Osteoblast (primary cell): ENCODE measurements at places on chromosomes 4 and X. TPM values are rescaled to one million over a fixed set of nuclear protein-coding genes. Genes with fewer than 3 reads are reported as not detected.
A peak's percentile ranks its signal among the peaks of the same experiment; 100 is the strongest.

Gene MND1
- total RNA-seq, result 1.4 and 2.7 TPM in 2 replicates

Gene SRPK3
- total RNA-seq, result 0.36 TPM in 1 of 2 replicates, not detected in the other

Gene NUDT10
- total RNA-seq, result 2.5 and 2.7 TPM in 2 replicates

Gene SMARCA1
- 44.8 and 58.6 TPM in 2 replicates for total RNA-seq

Gene ARSJ
- total RNA-seq, result 18.6 and 24.6 TPM in 2 replicates

Gene OPN1MW3
- not detected in 2 replicates for total RNA-seq

Gene UGT2B17
- not detected in 2 replicates for total RNA-seq

Gene LYAR
- total RNA-seq, result 3.5 and 4.0 TPM in 2 replicates

Gene ZNF280C
- 5.4 and 6.2 TPM in 2 replicates for total RNA-seq

Gene NPY5R
- not detected in 2 replicates for total RNA-seq

Gene TBX22
- not detected in 2 replicates for total RNA-seq

Gene PRICKLE3
- total RNA-seq, result 6.9 and 7.7 TPM in 2 replicates

Gene IRS4
- total RNA-seq, result not detected in 2 replicates

Gene HSFX1
- total RNA-seq, result 0.36 and 0.59 TPM in 2 replicates

Gene BCAP31
- total RNA-seq, result 114 and 118 TPM in 2 replicates

DNA sequence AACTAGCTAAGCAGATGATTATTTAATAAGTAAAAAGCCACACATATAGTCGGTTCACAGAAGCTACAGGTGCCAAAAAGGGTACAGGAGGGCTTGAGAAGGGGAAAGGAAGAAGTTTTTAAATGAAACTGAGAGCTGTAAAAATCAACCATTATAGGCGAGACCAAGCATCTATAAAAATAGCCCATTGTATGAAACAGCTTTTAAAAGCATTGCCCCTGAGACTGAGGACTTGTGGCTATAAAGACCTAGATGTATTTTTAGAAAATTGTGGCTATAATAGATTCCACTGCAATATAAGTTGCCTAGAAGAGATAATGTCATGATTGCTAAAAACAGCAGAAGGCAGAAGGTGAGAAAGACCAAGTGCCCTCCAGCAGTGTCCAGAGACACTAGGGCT, 15.0 kb upstream of the TTC29 start:
- no peak for DNase-seq

DNA sequence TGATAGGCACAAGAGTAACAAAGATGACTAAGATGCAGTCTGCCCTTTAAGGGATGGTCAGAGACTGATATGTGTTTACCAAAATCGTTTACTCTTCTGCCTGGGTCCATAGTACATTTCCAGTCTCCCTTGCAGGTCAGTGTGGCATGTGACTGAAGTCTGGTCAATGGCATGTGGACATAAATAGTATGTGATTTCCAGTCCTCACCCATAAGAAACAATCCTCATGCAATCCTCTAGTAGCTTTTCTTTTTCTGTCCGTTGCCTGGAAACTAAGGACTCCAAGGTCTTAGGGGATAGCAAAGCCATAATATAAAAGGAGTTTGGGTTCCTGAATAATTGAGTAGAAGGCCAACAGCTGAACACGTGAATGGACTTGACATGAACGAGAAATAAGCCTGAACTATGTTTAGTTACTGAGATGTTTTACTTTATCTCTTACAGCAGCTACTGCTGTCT, 1.1 kb downstream of the SLC9B2 start:
- DNase-seq, result peak; percentile 79

DNA sequence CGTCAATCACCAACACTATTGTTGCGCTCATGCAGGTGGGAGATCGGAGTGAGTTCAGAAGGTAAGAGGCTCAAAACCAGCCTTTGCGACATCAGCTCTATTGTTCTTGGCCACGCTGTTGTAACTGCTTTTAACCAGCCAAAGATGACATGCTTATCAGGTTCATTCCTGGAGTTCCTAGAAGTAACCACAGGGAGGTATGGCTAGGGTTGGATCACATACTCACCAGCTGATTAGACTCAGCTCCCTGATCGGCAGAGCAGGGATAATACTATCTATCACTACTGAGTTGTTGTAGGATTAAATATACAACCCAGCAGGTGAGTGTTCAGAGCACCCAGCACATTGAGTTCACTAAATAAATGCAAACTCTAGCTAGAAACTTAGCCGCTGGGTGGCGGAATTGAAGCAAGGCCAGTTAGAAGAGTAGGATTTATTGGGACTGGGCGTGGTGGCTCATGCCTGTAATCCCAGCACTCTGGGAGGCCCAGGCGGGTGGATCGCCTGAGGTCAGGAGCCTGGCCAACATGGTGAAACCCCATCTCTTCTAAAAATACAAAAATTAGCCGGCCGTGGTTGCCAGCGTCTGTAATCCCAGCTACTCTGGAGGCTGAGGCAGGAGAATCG, 12.4 kb downstream of the SLC34A2 start:
- no peak for DNase-seq

GRCh38 chr4:128776794-128777216, 32.7 kb upstream of the JADE1 start:
- DNase-seq, result peak; percentile 89

- DNase-seq, result no peak
Measured at GRCh38 chrX:7120878-7121219, 26.7 kb upstream of the STS start.

GRCh38 chr4:4724321-4724720, 135.1 kb upstream of the MSX1 start:
- DNase-seq, result no peak

- DNase-seq, result no peak
Measured at GRCh38 chr4:5789141-5789540, 78.1 kb downstream of the EVC start.

DNA sequence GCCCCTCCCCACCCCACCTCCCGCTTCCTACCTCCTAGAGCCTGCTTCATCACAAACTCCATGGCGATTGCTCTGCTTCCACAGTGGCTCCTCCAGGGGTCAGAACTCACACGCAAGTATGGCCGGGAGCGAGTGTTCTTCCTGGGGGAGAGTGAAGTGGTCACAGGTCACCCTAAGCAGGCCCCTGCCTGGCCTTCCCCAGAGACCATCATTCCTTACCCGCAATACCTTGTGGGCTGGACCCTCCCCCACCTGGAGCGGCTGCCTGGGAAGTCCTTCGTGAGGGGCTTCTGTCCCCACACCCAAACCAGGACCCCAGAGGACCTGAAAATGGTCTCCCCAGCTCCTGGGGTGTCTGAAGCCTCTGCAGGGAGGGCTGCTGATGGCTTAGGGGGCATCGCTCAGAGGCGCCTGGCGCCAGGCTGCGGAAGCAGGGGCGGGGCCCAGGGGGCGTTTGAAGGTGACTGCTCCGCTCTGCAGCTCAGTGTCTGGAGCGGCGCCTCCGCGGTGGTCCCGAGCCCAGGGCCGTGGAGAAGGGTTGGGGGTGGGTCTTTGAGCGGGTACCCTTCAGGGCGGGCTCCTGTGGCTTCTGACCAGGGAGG, 1.4 kb downstream of the CPLX1 start:
- DNase-seq, result peak; percentile 88

- DNase-seq, result no peak
Measured at GRCh38 chr4:155799116-155799793, 40.4 kb downstream of the GUCY1B1 start.

DNA sequence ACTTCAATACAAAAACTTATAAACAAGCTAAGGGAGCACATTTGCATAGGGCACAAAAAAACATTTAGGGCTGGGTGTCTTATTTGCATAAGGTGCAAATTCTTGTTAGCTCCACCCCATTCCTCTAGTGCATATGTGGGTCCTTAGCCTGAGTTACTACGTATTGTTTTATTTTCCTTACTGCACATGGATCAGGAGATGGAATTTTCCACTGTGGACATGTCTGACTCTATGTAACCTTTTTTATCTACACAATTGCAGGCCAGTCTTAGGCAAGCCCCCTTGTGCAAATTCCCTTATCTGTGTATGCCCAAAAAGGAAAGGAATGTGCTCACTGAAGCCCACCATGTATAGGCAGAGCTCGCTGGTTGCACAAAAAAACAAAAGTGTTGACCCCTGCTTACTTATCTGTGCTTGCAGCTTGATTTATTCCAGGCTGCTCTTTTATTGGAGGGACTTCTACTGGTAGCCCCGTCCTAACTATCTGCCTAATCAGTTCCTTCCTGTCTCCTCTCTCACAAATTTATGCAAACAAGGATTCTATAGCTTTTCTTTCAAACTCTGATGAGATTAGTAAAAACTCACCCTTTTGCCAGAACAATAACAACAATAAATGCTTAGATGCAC, 359.0 kb upstream of the MAGEB16 start:
- DNase-seq, result no peak

GRCh38 chr4:72994670-72995069, 74.8 kb downstream of the COX18 start:
- peak; percentile 9 for DNase-seq

- no peak for DNase-seq
Measured at GRCh38 chrX:48942895-48943294, 14.5 kb downstream of the OTUD5 start.

DNA sequence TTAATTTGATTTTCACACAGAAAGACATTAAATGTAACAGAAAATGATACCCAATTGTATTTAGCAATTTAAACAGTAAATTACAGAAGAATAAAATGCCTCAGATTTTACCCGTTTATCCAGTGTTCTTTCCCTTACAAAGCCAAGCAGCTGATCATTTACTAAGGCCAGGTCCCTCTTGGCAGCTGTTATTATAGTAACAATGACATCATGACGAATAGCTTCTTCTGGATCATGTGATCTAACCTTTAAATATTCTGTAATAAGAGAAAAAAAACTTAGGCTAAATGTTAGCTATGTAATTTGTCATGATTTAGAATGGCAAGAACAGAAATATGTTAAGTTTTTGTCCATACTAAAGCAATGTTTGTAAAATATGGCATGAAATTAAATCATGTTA, 69.4 kb downstream of the PDS5A start:
- DNase-seq, result no peak

DNA sequence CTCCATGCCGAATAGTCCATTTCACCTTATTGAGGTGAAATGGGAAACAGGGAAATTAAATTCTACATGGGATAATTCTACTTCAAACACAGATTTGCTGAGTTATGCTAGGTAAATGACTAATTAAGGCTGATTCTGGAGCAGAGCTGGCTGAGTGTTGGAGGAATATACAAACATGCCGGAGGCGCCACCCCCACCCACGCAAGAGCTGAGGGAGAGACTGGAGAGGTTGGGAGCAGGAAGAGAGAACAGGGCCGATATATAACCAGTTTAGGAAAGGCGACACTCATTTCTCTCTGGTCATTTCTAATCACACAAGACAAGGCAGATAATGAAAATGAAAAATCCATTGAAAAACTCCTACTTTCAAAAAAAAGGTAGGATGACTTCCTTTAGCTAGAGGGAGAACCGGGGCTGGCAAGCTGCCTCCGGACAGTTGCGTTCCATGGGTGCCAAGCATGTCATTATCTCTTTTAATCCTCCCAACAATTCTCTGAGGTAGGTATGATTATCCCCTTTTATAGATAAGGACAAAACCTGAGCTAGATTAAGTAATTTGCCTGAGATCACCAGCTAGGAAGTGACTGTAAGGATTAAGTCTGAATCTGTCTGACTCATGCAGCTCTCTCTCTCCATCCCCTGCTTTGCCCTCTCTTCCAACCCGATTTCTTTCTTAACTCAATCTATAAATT, 27.6 kb upstream of the CFAP299 start:
- no peak for DNase-seq

GRCh38 chr4:7598939-7599790, 164.4 kb upstream of the PSAPL1 start:
- DNase-seq, result peak; percentile 41

GRCh38 chrX:29071525-29072320, 484.5 kb downstream of the IL1RAPL1 start:
- DNase-seq, result no peak

- DNase-seq, result no peak
Measured at GRCh38 chr4:124092541-124092984, 620.0 kb downstream of the ANKRD50 start.

- no peak for DNase-seq
Measured at GRCh38 chr4:137393044-137393443, 139.2 kb downstream of the PCDH18 start.

DNA sequence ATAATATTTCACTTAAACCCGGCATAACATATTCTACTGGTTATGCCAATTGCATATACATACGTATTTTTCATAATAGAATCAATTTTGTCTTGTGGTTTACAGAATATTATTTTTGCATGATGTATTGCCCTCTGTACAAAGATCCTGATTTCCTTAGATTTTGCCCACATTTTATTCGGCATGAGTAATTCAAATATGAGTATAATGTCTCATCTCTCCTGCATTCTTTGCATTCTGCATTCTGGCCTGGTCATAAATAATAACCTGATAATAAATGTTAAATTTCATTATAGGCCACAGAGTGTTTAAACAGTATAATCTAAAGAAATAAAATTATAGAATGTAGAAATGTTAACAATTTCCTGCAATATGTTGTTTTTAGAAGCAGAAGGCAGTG, 205.3 kb downstream of the TLL1 start:
- DNase-seq, result no peak

DNA sequence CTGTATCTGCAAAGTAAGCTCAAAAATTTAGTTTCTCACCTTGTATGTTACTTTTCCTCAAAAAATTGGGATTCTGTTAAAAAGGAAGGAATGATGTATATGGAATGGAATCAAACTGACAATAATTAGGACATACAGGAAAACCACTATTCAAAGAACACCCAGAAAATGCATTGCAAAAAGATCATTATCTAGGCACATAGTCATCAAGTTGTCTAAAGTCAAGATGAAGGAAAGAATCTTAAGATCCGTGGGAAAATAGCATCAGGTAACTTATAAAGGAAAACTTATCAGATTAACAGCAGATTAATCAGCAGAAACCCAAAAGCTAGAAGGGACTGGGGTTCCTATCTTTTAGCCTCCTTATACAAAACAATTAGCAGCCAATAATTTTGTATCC, 23.1 kb upstream of the PLK4 start:
- DNase-seq, result no peak

DNA sequence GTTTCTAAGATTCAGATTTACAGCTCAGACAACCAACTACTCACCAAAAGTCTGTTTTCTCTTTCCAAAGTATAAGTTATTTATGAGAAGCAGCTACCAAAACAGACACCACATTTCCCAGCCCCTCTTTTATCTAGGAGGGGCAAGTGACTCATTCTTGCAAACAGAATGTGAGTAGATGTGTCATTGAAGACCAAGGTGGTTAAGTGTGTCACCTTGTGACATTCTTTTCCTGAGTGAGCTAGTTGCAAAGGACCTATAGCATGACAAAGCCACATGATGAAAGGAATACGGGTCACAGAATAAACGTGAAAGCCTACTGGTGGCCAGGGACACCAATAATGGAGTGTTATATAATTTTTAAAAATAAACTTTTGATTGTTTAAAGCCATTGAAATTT, 50.0 kb downstream of the SLC7A11 start:
- DNase-seq, result peak; percentile 21

- no peak for DNase-seq
Measured at GRCh38 chr4:773214-773613, 52.7 kb downstream of the CPLX1 start.

GRCh38 chrX:122091571-122091970, 1044.2 kb downstream of the GLUD2 start:
- no peak for DNase-seq

- DNase-seq, result no peak
Measured at GRCh38 chr4:15395311-15395710, 32.5 kb upstream of the C1QTNF7 start.
